ENCODE measurements at places on chromosomes 3 and 15.

DNA sequence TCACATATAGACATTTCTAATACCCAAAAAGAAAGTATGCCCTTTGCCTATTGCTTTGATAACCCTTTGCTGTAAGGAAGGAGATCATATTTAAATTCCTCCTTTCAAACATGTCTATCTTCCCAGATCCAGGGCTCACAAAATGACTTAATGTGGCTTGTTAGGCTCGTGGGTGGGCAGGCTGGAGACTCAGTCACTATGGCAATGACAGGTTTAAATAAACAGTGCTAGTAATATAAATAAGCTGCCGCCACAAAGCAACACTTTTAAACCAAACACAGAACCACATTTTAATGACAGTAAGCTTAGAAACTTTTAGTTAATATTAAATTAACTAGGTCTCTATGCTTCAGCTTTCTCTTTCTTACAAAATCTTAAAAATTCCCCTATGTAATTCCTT is 616.0 kb upstream of the NAALADL2 start:
- no peak for DNase-seq

DNA sequence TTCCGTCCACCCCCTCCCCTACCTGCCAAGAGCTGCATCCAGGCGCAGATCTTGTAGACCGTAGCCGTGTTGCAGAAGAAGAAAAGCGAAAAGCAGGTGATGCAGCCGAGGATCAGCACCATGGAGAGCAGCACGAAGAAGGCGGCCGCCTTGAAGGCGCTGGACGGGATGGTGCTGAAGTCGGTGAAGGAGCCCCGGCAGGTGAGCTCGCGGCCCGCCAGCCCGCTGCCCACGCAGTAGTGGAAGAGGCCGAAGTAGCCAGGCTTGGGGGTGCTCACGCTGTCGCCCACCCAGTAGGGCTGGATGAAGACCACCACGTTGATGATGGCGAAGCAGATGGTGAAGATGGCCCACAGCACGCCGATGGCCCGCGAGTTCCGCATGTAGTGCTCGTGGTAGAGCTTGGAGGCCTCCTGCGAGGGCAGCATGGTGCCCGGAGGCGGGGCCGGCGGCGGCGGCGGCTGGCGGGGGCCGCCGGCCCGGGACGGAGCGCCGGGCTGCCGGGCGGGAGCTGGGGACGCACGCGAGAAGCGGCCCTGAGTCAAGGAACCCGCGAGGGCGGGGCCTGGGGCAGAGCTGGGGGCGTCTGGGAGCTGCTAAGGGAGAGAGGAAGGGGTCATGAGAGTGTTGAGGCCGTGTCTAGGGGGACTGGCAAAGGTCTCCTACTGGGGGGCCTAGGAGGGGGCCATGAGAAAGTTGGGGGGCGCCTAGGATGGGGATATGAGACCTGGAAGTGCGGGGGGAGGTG is 1.2 kb downstream of the LHFPL4 start:
- no peak for DNase-seq

DNA sequence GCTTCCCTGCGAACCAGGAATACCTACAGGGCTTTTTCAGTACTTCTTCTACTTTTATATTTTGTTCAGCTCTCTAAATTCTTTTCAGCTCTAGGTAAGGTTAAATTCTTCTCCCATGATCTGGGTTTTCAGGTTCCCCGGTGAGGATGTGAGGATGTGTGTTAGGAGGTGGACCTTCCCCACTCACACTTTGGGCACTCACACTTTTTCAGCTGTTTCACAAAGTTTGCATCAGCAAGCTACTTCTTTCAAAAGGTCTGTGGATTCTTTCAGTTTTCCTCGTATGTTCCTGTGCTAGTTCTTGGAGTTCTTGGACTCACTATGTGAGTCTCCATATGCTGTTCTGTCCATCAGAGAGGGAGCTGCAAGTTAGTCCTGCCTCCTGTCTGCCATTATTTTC is 13.9 kb upstream of the OR5K2 start:
- no peak for DNase-seq

GRCh38 chr15:78999636-79000035 is 54.8 kb upstream of the CTSH start:
- DNase-seq, result no peak

- peak; percentile 73 for DNase-seq
Observed at GRCh38 chr3:133927540-133928066, 31.9 kb upstream of the RAB6B start.

DNA sequence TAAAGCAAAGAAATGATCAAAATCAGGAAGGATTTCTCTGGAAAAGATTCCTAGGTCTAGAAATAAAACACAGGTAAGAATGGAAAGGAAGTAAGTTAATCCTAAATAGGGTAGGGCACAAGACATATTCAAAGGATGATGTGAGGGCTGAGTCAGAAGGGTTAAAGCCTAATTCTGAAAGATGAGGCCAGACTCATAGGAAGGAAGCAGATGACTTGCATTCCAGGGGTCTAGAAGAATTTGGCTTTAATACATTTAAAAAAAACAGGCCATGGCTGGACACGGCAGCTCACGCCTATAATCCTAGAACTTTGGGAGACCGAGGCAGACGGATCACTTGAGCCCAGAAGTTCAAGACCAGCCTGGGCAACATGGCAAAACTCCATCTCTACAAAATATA is 3.2 kb downstream of the SSR3 start:
- DNase-seq, result no peak

DNA sequence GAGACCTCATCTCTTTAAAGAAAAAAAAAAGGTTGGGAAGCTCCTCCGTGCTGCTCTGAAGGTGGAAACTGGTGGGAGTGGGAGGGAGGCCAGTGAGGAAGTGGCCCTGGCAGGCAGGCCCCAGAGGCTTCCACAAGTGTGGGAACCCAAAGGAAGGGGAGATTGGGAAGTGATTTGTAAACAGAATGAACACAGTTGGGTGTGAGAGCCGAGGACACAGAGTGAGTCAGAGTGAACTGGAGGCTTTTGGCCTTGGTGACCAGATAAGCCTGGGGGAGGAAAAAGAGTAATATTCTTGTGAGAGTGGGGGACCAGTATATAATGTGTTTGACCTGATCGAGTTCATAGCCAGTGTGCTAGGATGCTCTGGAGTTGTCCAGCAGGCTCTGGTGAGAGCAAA is 23.0 kb downstream of the MKRN2 start:
- no peak for DNase-seq

- DNase-seq, result no peak
Observed at GRCh38 chr15:52392008-52392687, 96.5 kb upstream of the MYO5C start.

Measured in CD4-positive, alpha-beta T cell treated with Interleukin-10 for 1 hour (primary cell).